ENCODE measurements at places on chromosomes 13 and 19. TPM values are rescaled to one million over a fixed set of nuclear protein-coding genes. Genes with fewer than 3 reads are reported as not detected.

DNA sequence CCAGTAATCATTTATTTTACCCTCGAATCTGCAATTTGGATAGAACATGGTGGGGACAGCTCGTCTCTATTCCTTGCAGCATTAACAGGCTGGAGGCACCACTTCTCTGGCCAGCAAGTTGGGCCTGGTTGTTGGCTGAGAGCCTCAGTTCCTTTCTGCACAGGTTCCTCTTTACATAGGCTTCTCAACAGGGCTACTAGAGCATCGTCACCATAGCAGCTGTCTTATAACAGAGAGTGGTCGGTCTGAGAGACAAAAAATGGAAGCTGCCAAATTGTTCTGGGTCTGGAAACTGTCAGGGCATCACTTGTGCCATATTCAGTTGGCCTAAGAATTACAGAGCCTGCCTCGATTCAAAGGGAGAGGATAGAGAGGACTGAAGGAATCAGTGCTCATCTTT is 86.7 kb downstream of the DNAJC15 start:
- H3K36me3 ChIP-seq, result peaks cover 6% of the 10 kb centered on the region
- no peak for DNase-seq
- H3K4me3 ChIP-seq, result no peak overlapping the region
- no peaks in the 10 kb centered on the region for H3K4me1 ChIP-seq
- H3K27ac ChIP-seq, result no peak overlapping the region

- no peak for DNase-seq
- no peak overlapping the region for H3K27ac ChIP-seq
- no peaks in the 10 kb centered on the region for H3K27me3 ChIP-seq
- H3K4me3 ChIP-seq, result no peak overlapping the region
Measured at GRCh38 chr13:43072394-43072793, 49.0 kb downstream of the DNAJC15 start.

GRCh38 chr19:14439014-14439413 is 5.9 kb downstream of the PKN1 start:
- H3K36me3 ChIP-seq, result peaks cover 32% of the 10 kb centered on the region
- DNase-seq, result no peak
- peak overlapping the region; percentile 91 for H3K27ac ChIP-seq
- H3K4me1 ChIP-seq, result peaks cover 52% of the 10 kb centered on the region
- H3K27me3 ChIP-seq, result no peaks in the 10 kb centered on the region

GRCh38 chr19:38711726-38712153 is 32.5 kb downstream of the CAPN12 start:
- no peak overlapping the region for H3K4me3 ChIP-seq
- H3K36me3 ChIP-seq, result peaks cover 4% of the 10 kb centered on the region
- no peaks in the 10 kb centered on the region for H3K27me3 ChIP-seq
- no peak for DNase-seq
- H3K4me1 ChIP-seq, result no peaks in the 10 kb centered on the region
- H3K27ac ChIP-seq, result no peak overlapping the region

DNA sequence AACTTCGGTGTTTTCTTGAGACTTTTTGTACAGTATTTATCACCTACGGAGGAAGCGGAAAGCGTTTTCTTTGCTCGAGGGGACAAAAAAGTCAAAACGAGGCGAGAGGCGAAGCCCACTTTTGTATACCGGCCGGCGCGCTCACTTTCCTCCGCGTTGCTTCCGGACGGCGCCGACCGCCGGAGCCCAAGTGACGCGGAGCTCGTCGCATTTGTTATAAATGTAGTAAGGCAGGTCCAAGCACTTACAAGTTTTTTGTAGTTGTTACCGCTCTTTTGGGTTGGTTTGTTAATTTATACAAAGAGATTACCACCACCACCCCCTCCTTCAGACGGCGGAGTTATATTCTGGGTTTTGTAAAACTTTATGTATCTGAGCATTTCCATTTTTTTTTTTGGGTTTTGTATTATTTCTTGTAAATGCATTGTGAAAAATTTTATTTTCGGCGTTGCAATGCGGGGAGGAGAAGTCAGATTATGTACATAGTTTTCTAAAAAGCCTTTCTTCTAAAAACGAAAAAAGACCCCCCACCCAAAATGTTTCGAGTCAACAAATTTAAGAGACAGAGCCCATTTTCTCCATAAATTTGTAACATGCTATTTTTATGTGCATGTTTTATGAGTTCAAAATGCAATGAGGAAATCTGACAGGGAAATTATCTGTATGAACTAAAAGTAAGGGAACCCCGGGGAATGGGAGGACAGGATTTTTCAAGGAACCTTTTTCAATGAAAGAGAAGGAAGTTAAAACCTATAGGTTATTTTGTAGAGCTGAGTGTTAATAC is 2.3 kb downstream of the SOX1 start:
- peaks cover 20% of the 10 kb centered on the region for H3K36me3 ChIP-seq
- no peak overlapping the region for H3K27ac ChIP-seq
- H3K4me3 ChIP-seq, result peak overlapping the region; percentile 27
- peaks cover 88% of the 10 kb centered on the region for H3K27me3 ChIP-seq
- no peak for DNase-seq
- H3K4me1 ChIP-seq, result peaks cover 11% of the 10 kb centered on the region

The NLRP11 gene
- 0.19 TPM for total RNA-seq

- no peak for DNase-seq
- H3K4me3 ChIP-seq, result no peak overlapping the region
- H3K4me1 ChIP-seq, result peaks cover 8% of the 10 kb centered on the region
- no peak overlapping the region for H3K27ac ChIP-seq
Measured at GRCh38 chr19:12821761-12822160, 12.6 kb downstream of the RTBDN start.

DNA sequence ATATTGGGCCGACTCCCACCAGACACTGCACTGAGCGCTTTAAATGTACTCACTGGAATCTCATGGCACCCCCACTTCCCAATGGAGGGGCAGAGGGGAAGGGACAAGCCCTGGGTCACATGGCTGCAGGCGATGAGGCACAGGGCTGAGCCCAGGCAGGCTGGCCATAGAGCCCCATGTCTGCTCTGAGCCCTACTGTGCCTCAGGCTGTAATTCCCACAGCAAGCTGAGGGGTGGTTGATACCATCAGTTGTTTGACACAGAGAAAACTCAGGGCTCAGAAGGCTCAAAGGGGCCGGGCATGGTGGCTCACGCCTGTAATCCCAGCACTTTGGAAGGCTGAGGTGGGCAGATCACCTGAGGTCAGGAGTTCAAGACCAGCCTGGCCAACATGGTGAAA is 25.1 kb downstream of the RFX1 start:
- H3K27ac ChIP-seq, result no peak overlapping the region
- DNase-seq, result no peak
- H3K36me3 ChIP-seq, result peaks cover 5% of the 10 kb centered on the region
- no peak overlapping the region for H3K4me3 ChIP-seq
- peaks cover 41% of the 10 kb centered on the region for H3K4me1 ChIP-seq

- H3K27ac ChIP-seq, result no peak overlapping the region
- DNase-seq, result peak; percentile 80
- no peak overlapping the region for H3K4me3 ChIP-seq
- peaks cover 3% of the 10 kb centered on the region for H3K4me1 ChIP-seq
- H3K36me3 ChIP-seq, result no peaks in the 10 kb centered on the region
- peaks cover 8% of the 10 kb centered on the region for H3K27me3 ChIP-seq
Measured at GRCh38 chr19:7852851-7853769, 21.1 kb downstream of the PRR36 start.

DNA sequence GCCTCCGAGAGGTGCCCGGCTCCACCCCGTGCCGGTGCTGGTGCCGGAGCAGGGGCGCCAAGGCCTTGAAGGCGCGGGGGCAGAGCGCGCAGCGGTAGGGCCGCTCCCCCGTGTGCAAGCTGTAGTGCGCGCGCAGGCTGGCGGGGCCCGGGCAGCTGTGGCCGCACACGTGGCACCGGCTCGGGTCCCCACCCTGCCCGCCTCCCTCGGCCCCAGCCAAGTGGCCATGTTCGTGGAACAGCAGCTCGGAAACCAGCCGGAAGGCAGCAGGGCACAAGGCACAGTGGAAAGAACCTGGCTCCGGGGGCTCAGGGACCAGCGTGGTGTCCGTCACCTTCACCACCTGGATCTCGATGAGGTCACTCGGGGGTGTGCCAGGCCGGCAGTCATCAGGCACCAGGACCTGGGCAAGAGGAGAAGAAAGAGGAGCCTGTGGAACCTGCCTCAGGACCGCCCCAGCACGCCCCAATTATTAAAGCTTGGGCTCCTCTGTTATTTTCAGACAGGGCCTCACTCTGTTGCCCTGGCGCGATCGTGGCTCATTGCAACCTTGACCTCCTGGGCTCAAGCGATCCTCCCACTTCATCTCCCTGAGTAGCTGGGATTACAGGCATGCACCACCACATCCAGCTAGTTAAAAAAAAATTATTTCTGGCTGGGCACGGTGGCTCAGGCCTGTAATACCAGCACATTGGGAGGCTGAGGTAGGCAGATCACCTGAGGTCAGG is 2.0 kb downstream of the ZNF784 start:
- H3K36me3 ChIP-seq, result peaks cover 17% of the 10 kb centered on the region
- no peak overlapping the region for H3K27ac ChIP-seq
- no peak for DNase-seq

- no peak overlapping the region for H3K27ac ChIP-seq
- H3K36me3 ChIP-seq, result no peaks in the 10 kb centered on the region
- no peaks in the 10 kb centered on the region for H3K4me1 ChIP-seq
- no peak for DNase-seq
- no peak overlapping the region for H3K4me3 ChIP-seq
Measured at GRCh38 chr13:105121221-105121620, 1414.2 kb downstream of the EFNB2 start.

DNA sequence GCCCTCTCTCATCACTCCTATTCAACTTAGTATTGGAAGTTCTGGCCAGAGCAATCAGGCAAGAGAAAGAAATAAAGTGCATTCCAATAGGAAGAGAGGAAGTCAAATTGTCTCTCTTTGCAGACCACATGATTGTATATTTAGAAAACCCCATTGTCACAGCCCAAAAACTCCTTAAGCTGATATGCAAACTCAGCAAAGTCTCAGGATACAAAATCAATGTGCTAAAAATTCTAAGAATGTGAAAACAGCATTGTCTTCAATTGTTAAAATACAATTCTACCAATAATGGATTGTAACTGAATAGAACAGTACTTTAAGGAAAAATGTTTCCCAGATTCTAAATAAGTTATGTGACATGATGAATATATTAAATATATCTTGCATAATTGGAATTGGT is 2269.2 kb upstream of the PCDH20 start:
- no peaks in the 10 kb centered on the region for H3K36me3 ChIP-seq
- H3K4me3 ChIP-seq, result no peak overlapping the region
- no peaks in the 10 kb centered on the region for H3K4me1 ChIP-seq
- H3K27me3 ChIP-seq, result no peaks in the 10 kb centered on the region

DNA sequence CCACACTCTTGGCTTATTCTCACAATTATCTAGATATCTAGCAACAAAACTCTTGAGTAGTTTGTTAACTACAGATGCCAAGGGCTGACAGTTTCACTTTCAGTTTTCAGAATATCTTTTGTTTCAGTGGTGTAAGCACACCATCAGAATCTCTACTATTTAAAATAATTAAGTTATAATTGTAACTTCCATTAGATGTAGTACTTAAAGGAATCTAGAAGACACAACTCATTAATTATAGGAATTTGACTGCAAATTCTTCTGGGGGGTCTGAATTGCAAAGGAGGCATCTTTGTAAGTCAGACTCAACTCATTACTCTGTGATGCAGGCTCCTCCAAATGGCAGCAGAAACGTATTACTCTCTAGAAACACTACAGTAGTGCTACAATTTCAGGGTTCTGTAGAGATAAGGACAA is 44.9 kb upstream of the USPL1 start:
- peak overlapping the region; percentile 55 for H3K4me3 ChIP-seq
- H3K27me3 ChIP-seq, result no peaks in the 10 kb centered on the region
- peaks cover 40% of the 10 kb centered on the region for H3K4me1 ChIP-seq
- H3K36me3 ChIP-seq, result no peaks in the 10 kb centered on the region

The RASA3 gene
- total RNA-seq, result 26.5 TPM

DNA sequence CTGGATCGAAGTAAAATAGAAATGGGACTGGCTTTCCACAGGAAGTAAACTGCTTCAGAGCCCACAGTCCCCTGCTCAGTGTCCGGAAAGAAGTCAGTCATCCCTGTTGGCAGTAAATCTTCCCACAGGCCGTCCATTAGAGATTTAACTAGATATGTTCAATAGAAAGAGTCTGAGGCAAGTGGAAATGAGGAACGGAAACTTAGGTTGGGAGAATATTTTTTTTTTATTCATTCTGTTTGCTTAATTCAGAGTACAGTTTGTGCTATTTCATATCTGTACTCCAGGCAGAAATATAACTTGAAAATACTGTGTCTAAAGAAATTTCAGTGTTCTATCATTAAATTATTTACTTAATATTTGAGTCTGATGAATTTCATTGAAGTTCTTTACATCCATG is 22.7 kb downstream of the SLC25A15 start:
- H3K4me1 ChIP-seq, result no peaks in the 10 kb centered on the region
- H3K36me3 ChIP-seq, result peaks cover 41% of the 10 kb centered on the region

DNA sequence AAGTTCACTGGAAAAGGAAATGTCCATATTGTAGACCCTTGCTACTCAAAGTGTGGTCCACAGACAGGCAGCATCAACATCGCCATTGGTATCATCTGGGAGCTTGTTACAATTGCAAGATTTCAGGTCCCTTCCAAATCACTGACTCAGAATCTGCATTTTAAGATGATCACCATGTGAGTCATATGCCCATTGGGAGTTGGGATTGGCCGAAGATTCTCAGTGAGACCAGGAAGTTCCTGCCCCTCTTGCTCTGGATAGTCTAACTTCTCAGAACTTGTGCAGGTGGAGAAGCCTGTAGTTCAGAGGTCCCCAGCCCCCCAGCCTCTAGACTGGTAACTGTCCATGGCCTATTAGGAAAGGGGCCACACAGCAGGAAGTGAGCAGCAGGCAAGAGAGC is 48.9 kb upstream of the URAD start:
- H3K4me3 ChIP-seq, result no peak overlapping the region
- H3K27me3 ChIP-seq, result peaks cover 3% of the 10 kb centered on the region
- no peaks in the 10 kb centered on the region for H3K36me3 ChIP-seq
- no peak overlapping the region for H3K27ac ChIP-seq
- peaks cover 4% of the 10 kb centered on the region for H3K4me1 ChIP-seq

The SUGT1 gene
- total RNA-seq, result 63.6 TPM

GRCh38 chr19:31392464-31392863 is 43.2 kb upstream of the TSHZ3 start:
- no peaks in the 10 kb centered on the region for H3K4me1 ChIP-seq
- peaks cover 3% of the 10 kb centered on the region for H3K27me3 ChIP-seq
- no peaks in the 10 kb centered on the region for H3K36me3 ChIP-seq
- no peak overlapping the region for H3K4me3 ChIP-seq
- no peak overlapping the region for H3K27ac ChIP-seq

The LRRC63 gene
- total RNA-seq, result 0.56 TPM

GRCh38 chr19:2475018-2475701 is 767 bp upstream of the GADD45B start:
- peaks cover 23% of the 10 kb centered on the region for H3K4me1 ChIP-seq
- H3K27me3 ChIP-seq, result peaks cover 3% of the 10 kb centered on the region
- H3K36me3 ChIP-seq, result peaks cover 29% of the 10 kb centered on the region
- peak overlapping the region; percentile 98 for H3K27ac ChIP-seq

Data from activated naive CD8-positive, alpha-beta T cell treated with anti-CD3 and anti-CD28 coated beads for 36 hours (primary cell).